RPMI7951 (cell line): ENCODE measurements at places on chromosomes 5 and 9. TPM values are rescaled to one million over a fixed set of nuclear protein-coding genes. Genes with fewer than 3 reads are reported as not detected.

Gene FAM174A
- 5.9 and 10.5 TPM in 2 replicates for total RNA-seq

Gene ADAMTS19
- not detected in 2 replicates for total RNA-seq

- DNase-seq, result no peak
Observed at GRCh38 chr9:74277532-74277931, 219.6 kb upstream of the RORB start.

- no peak for DNase-seq
Observed at GRCh38 chr5:80060966-80061365, 25.8 kb downstream of the THBS4 start.

DNA sequence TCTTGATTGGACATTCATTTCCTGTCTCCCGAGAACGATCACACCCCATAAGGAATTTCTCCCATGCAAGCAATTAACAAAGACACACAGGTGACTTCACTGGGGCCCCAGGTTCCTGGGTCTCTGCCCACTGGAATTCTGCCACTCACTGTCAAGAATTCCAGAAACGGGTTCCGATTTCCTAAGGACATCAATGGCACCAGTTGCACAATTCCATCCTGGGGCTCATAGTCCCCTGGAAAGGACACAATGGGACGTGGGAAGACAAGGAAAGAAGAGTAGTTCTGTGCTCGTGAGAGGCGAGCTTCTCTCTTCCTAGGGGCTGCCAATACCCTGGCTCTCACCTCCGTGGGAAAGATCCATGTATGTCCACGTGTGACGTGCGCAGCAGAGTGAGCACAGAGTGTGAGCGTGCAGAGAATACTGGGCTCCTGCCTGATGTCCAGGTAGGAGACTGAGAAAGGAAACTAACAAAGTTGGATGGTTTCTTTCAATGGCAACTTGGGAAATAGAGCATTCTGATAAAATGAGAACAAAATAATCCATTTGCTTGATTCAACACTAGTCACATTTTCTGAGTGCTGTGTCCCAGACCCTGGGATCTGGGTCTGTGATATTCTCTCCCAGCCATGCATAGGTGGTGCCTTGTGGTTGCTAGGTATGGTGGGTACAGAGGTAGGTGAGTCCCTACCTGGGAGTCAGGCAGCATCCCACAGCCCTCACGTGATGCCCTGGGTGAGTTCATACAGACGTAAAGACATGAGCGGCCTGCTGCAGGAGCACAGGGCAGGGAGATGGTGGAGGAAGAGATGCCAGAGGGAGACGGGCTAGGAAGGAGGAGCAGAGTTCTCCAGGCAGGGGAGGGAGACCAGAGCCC, 159.8 kb downstream of the COL23A1 start:
- DNase-seq, result no peak

Gene CFAP90
- total RNA-seq, result not detected in 2 replicates

DNA sequence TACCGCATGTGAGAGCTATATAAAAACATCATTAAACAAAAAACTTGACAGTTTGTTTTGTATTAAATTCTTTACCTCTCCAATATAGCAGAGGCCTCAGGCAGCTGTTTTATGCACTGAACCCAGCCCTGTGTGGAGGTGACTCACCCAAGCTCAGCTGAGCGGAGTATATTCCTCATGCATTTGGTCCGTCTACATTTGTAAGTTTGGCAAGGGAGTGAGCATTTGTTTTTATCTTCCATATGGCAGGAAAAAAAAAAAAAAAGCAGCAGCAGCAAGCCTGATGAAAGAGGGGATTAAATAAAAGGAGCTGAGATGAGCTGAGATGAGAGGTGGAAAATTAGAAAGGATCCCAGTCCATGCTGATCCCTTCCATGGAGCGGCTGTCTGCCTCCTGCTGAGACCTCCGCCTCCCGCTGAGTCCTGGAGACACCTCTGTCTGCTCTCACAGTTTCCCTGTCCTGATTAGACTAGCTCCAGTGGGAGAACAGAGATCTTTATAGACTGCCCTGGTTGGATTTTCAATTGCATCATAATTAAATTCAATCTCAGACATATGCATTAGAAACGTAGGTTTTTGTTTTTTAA, 112.0 kb upstream of the CTNND2 start:
- no peak for DNase-seq
